Left kidney (tissue), 8 donors: ENCODE measurements at places on chromosomes 12 and 14. TPM values are rescaled to one million over a fixed set of nuclear protein-coding genes. Genes with fewer than 3 reads are reported as not detected.

Gene PRH2
- 0.50 TPM for polyA plus RNA-seq

Gene OR4K14
- polyA plus RNA-seq = not detected

Gene PAPLN
- 38.4 TPM for polyA plus RNA-seq

Gene NKX2-8
- not detected for polyA plus RNA-seq

Gene SRGAP1
- polyA plus RNA-seq = 29.7 TPM

Gene DCD
- not detected for polyA plus RNA-seq
